ENCODE measurements at places on chromosomes 7 and 10.

- DNase-seq, result no peak
Observed at GRCh38 chr10:32084185-32084851, 28.1 kb upstream of the KIF5B start.

DNA sequence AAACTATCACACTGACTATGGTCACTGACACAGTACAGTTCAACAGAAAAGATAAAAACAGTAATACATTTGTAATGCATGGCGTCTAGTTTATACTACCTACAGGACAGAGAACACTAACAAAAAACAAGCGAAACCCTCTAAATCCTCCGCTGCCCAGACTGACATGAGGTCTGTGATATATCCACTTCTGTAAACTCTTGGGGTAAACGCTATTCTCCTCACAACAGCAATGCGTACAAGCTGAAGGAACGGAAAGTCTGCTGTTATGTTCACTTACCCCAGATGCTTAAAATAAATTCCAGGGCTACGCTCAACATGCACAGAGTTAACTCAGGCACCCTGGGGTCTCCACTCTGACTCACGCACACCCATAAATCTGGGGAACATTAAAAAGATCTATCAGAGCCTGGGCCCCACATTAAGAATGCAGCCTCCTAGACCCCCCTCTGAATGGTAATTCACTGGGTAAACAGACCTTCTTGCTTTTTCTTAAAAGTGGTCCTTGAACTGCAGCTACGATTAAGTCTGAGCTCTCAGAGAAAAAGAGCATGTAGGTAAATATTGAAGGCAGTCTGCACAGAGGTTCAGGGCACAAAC is 105.6 kb downstream of the CTBP2 start:
- no peak for DNase-seq

DNA sequence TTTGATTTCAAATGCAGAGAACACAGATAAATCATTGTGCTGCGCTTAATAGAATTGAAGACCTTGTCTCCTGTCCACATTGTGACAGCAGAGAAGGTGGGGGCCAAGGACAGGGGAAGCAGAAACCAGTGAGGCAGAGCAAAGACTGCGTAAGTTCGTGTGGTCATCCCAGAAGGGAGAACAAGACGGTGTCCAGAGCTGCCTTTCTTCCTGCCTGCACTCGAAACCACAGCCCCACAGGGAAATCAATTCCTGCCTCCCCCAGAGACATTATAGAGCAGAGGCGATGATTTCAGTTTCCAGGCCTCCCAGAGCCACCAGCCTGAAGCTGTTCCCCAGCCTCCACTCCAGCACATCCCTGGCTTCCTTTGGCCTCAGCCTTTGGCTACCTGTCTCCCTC is 39.7 kb upstream of the UCN3 start:
- DNase-seq, result no peak

- no peak for DNase-seq
Observed at GRCh38 chr10:7590271-7590670, 76.5 kb downstream of the ITIH5 start.

DNA sequence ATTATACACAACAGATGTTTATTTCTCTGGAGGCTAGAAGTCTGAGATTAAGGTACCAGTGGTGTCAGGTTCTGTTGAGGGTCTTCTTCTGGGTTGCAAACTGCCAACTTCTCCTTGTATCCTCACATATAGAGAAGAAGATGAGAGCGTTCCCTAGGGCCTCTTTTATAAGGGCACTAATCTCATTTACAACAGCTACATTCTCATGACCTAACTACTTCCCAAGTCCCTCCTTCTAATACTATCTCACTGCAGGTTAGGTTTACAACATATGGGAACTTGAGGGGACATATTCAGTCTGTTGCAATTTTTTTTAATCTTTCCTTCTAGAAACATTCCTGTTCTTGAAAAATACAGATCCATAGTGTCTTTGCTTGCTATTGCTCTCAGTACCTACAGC is 18.3 kb upstream of the FAM3C start:
- DNase-seq, result no peak

DNA sequence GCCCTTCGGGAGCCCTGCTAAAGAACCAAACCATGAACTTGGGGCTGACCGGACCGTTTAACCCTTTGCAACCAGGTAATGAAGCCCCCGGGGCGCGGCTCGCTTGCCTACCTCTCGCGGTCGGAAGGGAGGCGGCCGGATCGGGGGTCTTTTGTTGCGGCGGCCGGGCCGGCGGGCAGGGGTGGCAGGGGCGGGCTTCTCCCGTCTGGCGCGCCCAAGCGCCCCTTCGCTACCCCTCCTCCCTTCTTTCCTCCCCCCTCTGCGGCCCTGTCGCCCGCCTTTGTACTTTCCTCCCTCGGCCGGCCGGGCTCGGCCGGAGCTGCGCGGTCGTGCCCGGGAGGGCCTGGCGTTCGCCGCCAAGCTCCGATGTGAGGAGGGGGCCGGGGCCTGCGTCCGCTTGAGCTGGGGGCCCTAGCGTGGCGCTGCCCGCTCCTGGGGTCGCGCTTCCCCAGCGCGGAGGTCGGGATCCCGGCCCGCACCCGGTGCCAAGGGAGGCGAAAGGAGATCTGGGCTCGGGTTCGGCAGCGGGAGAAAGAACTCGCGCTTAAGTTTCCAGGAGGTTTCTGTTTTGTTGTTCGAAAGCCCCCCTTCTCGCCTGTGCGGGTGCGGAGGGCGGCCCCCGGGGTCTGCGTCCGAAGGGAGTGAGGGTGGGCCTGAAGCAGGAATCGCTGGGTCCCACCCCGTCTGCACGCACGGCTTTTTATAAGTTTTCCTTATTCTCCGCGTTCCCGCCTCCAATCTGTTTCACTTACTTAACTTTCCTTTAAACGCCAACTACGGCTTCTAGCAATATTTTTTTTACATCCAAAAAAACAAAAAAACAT is 436.8 kb upstream of the GALNT17 start:
- DNase-seq, result no peak

DNA sequence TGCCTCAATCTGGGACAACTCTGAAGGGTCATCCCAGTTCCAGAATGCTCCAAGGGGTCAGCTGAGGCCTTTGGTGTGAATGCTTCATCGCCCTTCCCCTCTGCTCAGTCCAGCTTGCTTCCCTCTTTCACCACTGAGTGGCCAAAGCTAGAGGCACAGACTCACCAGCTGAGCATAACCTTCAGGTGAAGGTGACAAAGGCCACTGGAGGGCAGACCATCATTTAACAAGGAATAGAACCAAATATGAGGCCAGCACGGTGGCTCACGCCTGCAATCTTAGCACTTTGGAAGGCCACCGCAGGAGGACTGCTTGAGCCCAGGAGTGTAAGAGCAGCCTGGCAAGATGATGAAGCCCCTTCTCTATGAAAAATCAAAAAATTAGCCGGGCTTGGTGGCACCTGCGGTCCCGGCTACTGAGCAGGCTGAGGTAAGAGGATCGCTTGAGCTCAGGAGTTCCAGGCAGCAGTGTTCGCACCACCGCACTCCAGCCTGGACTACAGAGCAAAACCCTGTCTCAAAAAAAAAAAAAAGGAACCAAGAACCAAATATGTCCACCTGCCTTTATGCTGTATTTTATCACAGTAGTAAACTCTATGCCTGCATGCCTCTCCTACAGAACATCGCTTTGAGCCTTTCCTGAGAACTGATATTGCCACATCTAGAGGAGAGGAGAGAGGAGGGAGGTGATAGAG is 13.4 kb downstream of the PRKAG2 start:
- DNase-seq, result no peak

DNA sequence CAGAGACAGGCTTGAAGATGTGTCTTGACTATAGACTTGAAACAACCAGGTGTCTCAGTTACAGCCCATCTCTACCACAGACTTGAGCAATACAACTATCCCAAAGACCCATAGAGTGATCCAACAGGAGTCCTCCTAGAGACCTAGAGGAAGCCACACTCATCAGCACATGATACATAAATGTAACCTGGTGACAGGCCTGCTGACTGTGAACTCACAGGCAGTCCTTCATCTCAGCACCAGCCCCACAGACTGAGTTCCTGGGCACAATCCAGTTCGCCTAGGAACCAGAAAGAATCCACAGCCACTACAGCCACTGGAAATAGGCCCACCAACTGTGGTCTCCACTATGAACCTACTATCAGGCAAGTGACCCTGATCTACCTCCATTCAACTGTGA is 121.3 kb downstream of the MACC1 start:
- no peak for DNase-seq

DNA sequence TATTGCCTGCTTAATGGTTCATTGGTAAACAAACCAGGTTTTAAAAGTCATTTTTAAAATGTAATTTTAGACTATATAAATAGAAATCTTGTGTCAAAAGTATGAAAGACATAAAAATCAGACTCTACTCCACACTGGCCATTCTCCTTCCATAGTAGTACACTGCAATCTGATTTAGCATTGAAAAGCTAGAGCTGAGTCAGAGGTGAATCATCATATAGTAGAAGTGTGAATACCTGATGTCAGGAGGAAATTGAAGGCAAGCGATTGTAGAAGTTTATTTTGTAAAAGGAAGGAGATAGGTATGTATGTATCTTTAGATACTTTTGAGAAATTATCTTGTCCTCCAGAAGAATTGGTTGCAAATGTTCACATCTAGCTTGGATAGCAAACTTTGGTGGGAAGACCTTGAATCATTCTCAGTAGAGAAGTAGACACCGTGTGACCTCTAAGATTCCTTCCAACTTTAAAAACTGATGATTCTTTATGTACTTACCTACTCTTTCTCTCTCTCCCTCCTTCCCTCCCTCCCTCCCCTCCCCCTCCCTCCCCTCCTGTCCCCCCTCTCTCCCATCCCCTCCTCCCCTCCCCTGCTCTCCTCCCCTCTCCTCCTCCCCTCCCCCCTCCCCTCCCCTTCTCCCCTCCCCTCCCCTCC is 88.1 kb downstream of the BTAF1 start:
- DNase-seq, result no peak

GRCh38 chr10:85318809-85319807 is 990.7 kb downstream of the CCSER2 start:
- DNase-seq, result no peak

GRCh38 chr7:139730746-139731612 is 46.8 kb downstream of the HIPK2 start:
- no peak for DNase-seq

GRCh38 chr7:55592492-55592891 is 20.2 kb upstream of the VOPP1 start:
- no peak for DNase-seq

GRCh38 chr10:32980558-32981468 is 22.8 kb upstream of the ITGB1 start:
- peak; percentile 65 for DNase-seq

DNA sequence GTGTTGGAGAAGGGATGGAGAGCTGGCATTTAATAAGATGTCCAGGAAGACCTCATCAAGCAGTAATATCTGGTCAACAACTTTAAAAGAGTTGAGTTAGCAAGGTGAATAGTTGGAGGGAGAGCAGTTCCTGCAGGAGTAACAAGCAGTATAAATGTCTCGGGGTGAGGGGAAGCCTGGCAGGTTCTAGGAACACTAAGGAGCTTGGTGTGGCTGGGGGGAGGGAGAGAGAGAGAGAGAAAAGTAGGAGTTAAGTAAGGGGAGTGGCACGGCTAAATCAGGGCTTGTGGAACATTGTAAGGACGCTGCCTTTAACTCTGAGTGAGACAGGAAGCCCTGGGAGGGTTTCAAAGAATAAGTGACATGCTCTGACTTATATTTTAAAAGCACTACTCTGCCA is 22.0 kb upstream of the LAMB4 start:
- no peak for DNase-seq

- no peak for DNase-seq
Observed at GRCh38 chr10:17506856-17507471, 52.6 kb upstream of the ST8SIA6 start.

DNA sequence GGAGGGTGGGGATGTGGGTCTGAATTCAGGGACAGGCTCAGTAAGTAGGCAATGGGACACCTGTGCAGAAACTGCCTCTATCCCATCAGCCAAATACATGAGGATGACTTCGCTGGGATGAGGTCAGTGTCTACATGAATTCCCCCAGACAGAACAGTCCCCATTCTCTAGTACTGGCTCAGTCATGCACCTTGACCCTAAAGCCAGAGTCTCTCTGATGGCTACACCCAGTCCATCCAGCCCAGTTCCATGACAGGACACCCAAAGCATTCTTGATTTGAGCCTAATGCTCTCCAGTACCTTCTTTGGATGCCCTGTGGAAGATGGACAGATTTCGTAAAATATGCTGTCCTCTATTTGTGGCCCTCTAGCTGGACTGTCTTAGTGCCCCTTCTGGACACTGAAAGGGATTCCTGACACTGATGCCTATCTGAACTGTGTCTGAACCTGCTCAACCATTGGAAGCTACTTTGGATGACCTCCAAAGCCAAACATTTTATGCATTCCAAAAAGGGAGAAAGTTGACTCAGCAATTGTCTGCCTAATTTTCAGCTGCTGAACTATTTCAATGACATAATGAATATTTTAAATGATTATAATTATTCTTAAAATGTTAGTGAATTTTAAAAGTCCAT is 14.6 kb downstream of the SFRP4 start:
- no peak for DNase-seq

DNA sequence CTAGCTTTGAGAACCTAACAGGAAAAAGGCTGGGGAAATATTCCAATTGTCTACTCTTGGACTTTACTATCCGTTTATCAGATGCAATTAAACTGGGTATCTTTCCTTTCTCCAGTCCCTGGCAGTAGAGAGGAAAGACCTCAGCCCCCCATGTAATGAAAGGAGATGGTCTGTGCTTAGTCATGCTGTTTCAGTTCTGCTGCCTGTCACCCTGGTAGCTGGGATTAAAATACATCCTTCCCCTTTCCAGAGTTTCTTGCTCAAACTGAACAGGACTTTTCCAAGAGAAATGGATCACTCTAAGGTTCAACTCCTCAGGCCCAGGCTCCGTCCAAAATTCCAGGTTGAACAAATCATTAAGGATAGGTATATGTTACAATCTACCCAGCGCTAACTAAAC is 202.9 kb downstream of the PTEN start:
- DNase-seq, result no peak

DNA sequence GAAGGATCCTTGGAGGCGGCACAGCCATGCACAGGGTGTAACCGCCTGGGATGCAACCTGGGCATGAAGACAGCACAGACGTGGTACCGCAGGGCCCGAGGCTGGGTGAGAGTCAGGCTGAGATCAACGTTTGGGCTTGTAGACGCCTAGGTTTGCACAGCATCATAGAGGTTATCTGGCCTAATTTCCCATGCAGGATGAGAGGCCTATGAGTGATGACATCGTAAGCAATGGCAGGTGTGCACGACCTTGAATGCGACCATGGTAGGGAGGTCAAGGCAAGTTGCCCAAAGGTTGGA is 7.5 kb downstream of the CALML3 start:
- DNase-seq, result no peak

DNA sequence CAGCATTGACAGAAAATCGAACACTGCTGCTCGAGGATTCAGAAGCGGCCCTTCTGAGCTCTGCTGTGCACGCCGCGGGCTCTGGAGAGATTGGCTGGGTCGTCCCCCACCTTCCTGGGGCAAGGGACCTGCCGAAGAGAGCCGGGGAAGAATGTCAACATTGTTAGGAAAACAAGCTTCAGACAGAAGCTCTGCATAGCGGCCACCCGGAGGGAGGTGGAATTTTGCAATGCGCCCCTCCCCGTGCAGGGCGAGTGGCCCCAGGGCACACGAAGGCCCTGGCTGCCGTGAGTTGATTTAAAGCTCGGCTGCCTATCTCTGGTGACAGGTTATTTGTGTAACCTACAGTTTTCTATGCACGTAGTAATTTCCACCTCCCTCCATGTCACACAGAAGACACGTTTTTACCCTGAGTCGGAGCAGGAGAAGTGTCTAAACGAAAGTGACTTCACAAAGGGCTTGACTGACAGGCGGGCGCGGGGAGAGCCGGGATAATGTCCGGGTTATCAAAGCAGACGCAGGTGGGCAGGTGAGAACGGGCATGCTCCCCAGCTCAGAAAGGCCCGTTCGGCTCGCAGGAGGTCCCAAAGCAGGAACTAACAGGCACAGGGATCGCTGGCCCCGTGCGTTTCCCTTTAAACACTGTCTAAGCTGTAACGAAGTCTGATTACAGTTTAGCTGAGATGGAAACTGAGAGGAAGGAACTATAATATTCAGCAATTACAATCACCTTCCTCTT is 84.6 kb downstream of the PDGFA start:
- DNase-seq, result no peak

Measured in stimulated activated CD4-positive, alpha-beta T cell treated with anti-CD3 and anti-CD28 coated beads, TNF-alpha, amount 100 ng/mL, for 1 hour (primary cell).